Heart right ventricle (tissue), 16 donors: ENCODE measurements at places on chromosomes 5 and 9. TPM values are rescaled to one million over a fixed set of nuclear protein-coding genes. Genes with fewer than 3 reads are reported as not detected.

GRCh38 chr5:1064383-1065142, 47.3 kb downstream of the SLC12A7 start:
- no peak for DNase-seq

DNA sequence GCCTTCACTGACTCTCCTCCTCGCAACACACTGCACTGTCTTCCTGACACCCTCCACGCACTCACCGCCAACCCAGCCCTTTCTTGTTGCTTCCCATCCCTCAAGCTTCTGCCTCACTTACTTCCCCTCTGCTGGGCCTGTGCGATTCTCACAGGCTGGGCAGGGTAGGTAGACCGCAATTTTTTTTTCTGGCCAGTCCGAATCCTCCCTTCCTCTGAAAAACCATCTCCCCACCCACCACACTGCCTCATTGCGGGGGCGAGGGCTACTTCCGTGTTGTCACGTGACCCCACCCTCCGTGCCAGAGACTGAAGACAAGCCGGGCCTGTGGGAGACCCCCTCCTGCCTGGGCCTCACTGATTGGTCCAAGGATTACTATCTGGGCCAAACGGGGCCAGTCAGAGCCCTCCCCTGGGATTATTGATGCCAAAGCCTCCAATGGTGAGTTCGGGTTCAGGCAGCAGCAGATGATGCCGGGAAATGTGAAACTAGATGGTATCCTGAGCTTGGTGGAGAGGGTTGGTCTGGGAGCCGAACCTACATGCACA, 73.1 kb downstream of the STK10 start:
- DNase-seq = peak; percentile 54

GRCh38 chr9:128149001-128149701, at the start of gene LCN2:
Gene LCN2 (plus strand): TSS chr9:128149453. CDS start chr9:128149526, 73 bp downstream.
- no peak for DNase-seq

GRCh38 chr5:74848553-74849025, 17.6 kb downstream of the FAM169A start:
- DNase-seq = no peak

DNA sequence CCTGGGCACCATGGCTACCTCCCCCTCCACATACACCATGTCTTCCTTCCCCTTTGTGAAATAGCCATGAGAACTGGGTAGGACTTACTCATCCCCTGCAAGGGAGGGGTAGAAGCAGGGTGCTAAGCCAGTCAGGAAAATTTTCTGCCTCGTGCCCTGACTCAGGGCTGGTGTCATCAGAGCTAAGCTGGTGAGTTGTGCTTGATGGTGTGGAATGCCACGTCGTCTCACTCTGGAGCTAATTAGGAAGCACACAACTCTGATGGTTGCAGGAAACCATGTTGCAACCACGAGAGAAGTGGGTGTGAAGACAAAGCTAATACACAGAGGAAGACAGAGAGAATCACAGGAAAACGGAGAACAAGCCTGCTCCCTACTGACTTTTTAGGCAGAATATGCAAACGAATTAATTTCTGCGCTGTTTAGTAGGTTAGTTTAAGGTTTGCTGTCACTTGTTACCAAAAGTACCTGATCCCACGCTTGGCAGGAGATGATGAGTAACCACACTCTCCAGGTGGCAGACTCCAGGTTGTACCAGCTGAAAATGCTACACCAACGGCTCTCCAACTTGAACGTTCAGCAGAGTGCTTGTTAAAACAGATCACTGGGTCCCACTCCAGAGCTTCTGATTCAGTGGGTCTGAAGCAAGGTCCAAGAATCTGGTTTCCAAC, 54.5 kb downstream of the STK10 start:
- DNase-seq = no peak

DNA sequence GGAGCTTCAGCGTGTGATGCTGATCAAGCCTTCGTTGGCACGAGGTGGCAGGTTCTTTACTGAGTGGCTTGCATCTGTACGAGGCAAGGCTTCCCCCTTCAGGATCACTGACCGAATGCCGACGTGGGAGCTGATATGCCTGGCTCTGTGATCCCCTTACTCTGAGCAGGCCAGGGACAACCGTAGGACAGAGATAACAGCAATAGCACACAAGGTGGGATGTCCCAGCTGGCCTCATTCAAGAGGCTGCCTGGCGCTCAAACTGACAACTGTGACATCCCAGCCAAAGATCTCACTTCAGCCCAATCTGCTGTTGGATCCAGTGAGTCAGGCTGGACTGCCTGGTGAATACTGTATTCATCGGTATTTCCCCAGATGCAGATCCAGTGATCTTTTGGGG, 199.4 kb upstream of the PANK3 start:
- no peak for DNase-seq

DNA sequence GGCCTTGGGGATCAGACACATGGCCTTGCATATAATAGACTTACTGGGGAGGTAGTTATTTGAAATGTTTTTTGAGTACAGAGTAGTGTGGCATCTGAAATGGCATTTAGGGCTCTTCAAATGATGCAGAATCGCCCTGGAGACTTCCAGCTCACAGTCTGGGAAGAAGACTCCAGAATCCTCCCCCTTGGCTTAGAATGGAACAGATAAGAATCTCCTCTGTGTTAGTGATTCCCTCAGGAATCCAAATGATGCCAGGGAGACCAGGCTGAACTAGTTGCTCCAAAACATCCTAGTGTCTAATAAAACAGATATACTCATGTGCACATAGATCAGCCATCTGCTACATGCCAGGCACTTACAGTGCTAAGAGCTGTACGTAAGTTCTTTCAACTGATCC, 38.6 kb upstream of the SMC5 start:
- no peak for DNase-seq

- no peak for DNase-seq
These were observed 17.8 kb downstream of the SLC38A9 start for GRCh38 chr5:55694152-55694830.

DNA sequence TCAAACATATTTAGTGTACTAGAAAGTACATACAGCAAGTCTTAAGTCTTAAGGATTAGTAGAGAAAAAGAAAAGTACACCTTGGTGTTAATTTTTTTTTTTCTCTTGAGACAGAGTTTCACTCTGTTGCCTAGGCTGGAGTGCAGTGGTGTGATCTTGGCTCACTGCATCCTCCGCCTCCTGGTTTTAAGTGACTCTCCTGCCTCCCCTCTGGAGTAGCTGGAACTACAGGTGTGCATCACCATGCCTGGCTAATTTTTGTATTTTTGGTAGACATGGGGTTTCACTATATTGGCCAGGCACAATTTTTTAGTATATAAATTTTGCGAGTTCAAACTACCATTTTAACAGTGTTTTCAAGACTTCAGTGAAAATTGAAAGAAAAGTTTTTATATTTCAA, 1941.1 kb upstream of the CDH6 start:
- no peak for DNase-seq

GRCh38 chr5:65172486-65173129, 309.1 kb downstream of the ADAMTS6 start:
- no peak for DNase-seq

GRCh38 chr5:73311291-73312110, 137.1 kb downstream of the FOXD1 start:
- DNase-seq = peak; percentile 8

DNA sequence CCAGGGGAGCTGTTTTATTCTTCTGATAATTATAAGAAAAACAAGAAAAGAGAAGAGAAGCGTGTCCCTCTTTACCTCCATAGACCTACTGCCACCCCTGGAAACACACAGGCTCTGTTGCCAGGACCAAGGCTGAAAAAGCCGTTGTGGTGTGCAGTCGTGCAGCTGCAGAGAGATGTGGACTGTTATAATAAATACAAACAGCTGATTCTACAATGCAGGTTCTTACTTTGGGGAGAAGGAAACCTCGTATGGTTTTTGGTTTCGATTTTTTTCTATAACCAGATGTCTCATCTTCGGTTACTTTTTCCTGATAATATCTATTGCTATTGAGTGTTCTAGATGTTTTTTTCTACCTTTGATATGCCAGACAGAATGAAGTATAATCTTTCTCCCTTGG, 28.1 kb downstream of the FYB1 start:
- DNase-seq = no peak

DNA sequence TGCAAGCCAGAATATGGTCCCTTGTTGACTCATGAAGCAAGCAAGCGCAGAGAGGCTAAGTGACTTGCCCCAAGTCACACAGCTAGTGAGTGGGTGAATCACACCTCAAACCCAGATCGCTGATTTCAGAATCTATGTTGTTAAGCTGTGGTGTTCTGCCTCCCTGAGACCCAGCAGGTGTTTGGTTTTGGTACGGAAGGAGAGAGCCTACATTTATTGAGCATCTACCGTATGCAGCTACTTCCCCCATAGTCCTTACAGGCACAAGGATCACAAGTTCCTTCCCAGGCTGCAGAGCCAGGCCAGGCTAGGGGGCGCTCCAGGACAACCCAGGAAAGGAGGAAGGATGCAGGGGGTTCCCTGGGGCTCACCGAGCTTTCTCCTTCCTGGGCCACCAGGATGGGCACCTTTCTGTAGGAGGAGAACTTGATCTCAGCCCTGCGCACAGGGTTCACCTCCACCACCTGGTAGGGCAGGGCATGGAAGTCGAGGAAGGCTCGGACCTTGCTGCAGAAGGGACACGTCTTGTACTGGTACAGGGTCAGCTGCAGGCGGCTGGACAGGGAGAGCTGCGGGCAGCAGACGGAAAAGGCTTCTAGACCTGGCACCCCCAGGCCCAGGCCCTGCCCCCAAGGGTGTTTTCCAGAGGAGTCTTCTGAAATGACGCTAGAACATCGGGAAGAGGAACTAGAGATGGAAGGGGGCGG, 2.5 kb downstream of the PTGES2 start:
- peak; percentile 62 for DNase-seq

DNA sequence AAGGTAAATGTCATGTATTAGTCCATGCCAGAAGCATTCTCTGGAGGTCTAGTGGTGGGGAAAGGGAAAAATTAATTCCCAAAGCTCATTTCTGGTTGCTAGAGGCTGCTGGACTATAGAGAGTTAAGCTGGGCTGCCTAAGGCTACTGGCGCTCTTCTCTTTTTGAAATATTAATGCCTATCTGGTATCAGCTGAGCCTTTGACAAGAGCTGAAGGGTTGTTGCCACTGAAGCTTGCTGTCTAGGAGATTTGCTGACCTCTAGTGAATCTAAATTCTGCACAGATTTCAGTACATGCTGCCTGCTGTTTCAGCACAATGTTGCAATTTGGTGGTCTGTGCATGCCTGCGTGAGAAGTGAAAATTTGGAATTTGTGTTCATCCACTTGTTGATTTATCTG, 29.1 kb upstream of the PLCXD3 start:
- DNase-seq = no peak

GRCh38 chr9:4836676-4837075, 43.9 kb downstream of the RCL1 start:
- no peak for DNase-seq

DNA sequence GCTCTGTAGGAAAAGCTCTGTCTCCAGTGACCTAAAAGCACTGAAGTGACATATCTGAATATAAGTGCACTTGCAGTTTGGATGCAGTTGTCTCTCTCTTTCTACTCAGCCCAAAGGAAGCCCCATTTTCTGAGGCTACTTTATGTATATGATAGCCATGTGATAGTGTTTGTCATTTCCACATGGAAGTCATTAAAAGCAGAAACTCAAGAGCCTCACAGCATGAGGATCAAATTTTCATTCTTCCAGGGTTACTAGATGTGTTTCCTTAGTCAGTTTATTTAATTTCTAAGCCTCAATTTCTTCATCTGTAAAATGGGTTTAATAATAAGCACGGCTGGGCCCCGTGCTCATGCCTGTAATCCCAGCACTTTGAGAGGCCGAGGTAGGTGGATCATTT, 36.7 kb downstream of the RNF44 start:
- DNase-seq = no peak

DNA sequence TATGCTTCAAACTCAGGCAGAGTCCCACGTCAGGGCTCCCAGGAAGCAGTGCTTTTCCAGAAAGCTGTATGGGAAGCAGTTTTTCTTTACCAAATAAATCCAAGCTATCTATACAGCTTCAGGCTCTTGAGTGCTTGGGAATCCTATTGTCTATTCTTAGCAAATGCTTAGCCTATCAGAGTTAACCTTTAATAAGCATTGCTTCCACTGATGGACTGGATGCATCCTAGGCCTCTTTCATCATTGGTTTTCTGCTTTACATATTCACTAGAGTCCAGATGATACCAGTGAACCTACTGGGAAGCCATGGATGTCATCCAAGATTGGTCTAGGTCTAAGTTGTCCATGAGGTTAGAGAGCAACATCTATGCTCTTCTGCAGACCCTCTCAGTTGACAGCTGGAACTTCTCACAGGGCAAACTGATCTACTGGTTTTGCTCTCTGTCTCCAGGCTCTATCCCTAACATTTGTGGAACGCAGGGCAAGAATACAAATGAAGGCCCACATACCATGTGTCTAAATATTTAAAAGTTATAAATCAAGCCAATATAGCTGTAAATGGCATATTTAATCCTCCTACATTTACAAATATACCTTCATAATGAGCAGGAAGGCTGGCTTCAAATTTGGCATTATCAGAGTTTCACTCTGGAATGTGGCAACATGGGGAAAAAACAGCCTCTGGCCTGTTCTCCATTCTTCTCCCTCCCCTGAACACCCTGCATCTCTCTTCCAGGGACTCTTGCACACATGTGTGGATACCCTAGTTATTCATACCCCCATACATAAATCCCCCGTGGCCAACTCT, 49.8 kb upstream of the PLPP1 start:
- DNase-seq = no peak

DNA sequence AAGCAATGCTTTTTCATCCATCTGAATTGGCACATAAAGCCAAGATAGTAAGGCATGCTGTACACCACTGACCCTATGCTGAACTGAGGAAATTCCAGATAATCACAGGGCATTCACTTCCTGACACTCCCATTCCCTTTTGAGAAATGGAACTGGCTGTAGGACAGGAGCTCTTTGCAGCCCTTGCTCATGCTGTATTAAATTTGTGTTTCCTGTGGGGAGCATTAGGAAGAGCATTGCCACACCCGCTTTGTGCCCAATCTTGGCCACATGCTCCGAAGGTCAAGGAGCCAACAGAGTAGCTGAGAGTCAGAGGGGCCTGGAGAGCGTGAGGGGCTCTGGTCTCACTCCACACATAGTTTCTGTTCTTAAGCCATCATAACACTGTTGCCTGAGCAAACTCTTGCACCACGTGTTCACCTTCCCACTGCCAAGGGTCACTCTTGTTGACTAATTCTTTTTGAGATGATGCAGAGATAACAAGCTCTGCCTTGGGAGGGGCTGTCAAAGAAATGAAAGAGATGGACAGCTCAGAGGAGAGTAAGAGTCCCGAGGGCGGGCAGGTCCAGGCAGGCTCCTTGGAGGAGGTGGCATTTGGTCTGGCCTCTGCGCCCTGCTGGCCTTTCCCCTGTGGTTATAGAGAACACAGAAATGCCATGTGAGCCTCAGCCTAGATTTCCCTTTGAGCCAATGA, 31.7 kb upstream of the ARAP3 start:
- DNase-seq = no peak

The PDE8B gene
- total RNA-seq = 1.5 TPM

The SPINK13 gene
- not detected for total RNA-seq

The GZMA gene
- total RNA-seq = not detected

The ACO1 gene
- 71.6 TPM for total RNA-seq

The ZNF354C gene
- total RNA-seq = 4.2 TPM

The GLDC gene
- not detected for total RNA-seq

The GABRB2 gene
- 0.17 TPM for total RNA-seq

The ZNF618 gene
- 1.7 TPM for total RNA-seq

The SPINK4 gene
- not detected for total RNA-seq

The BHMT2 gene
- total RNA-seq = 5.2 TPM

The CD74 gene
- total RNA-seq = 301 TPM

The PCDHGB2 gene
- total RNA-seq = 17.0 TPM

The SPARC gene
- total RNA-seq = 483 TPM

The BARHL1 gene
- total RNA-seq = not detected

The PLAC8L1 gene
- total RNA-seq = not detected

The LPAR1 gene
- 6.5 TPM for total RNA-seq
